Endodermal cell (in vitro differentiated cells): ENCODE measurements at places on chromosomes 6 and 20.

DNA sequence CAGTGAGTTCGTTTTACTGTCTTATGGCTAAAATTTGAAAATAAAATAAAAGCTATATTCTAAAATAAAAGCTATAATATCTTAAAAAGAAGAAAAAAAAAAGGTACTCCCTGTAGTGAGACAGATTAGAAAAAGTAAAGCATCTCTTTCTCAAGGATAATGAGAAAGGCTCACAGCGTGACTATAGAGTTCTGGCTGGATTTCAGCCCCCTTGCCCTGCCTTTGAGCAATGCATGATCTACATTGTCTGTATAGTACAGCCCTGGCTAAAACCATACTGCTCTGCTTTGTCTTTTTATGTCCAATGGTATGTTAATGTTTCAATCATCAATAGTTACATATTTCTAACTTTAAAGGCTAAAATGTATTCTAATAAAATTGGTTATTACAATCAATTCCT is 91.2 kb downstream of the PRSS35 start:
- no peak for DNase-seq
- no peaks in the 10 kb centered on the region for H3K27me3 ChIP-seq
- H3K4me1 ChIP-seq = no peaks in the 10 kb centered on the region
- H3K27ac ChIP-seq = no peak overlapping the region
- H3K4me3 ChIP-seq = no peak overlapping the region
- no peaks in the 10 kb centered on the region for H3K36me3 ChIP-seq

GRCh38 chr6:109595998-109596397 is 95.0 kb downstream of the AK9 start:
- H3K4me3 ChIP-seq = no peak overlapping the region
- peak; percentile 55 for DNase-seq
- no peaks in the 10 kb centered on the region for H3K36me3 ChIP-seq
- H3K27me3 ChIP-seq = no peaks in the 10 kb centered on the region

- H3K36me3 ChIP-seq = no peaks in the 10 kb centered on the region
- no peak for DNase-seq
- no peaks in the 10 kb centered on the region for H3K27me3 ChIP-seq
- no peak overlapping the region for H3K4me3 ChIP-seq
- H3K27ac ChIP-seq = no peak overlapping the region
Observed at GRCh38 chr20:49344975-49345374, 67.1 kb upstream of the ZNFX1 start.

- no peak overlapping the region for H3K27ac ChIP-seq
- H3K36me3 ChIP-seq = no peaks in the 10 kb centered on the region
- H3K27me3 ChIP-seq = no peaks in the 10 kb centered on the region
- no peak for DNase-seq
Observed at GRCh38 chr6:130527173-130527572, 161.4 kb downstream of the TMEM200A start.

GRCh38 chr20:44901974-44902373 is 7.9 kb upstream of the PABPC1L start:
- no peaks in the 10 kb centered on the region for H3K4me1 ChIP-seq
- H3K27ac ChIP-seq = no peak overlapping the region
- peaks cover 72% of the 10 kb centered on the region for H3K36me3 ChIP-seq
- DNase-seq = no peak
- no peaks in the 10 kb centered on the region for H3K27me3 ChIP-seq

DNA sequence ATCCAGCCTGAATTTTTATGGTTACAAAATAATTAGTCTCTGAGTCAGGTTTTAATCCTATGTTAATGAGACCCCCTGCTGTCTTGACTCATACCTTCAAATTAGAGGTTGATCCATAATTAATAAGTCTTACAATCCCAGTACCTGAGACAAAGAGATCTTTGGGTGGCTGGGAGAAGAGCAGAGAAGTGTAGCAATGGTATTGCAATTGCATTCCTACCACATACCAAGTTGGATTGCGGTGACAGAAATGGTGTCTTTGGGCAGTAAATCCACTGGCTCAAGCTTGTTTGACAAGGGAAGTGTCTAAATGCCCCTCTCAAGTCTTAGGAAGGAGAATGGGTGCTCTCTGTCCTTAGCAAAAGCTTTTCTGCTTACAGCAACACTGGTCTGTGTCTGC is 150.4 kb downstream of the BTBD3 start:
- no peaks in the 10 kb centered on the region for H3K36me3 ChIP-seq
- no peak overlapping the region for H3K27ac ChIP-seq
- DNase-seq = peak; percentile 66
- no peaks in the 10 kb centered on the region for H3K4me1 ChIP-seq
- no peaks in the 10 kb centered on the region for H3K27me3 ChIP-seq

- H3K4me3 ChIP-seq = no peak overlapping the region
- peaks cover 5% of the 10 kb centered on the region for H3K4me1 ChIP-seq
- H3K36me3 ChIP-seq = no peaks in the 10 kb centered on the region
- no peak overlapping the region for H3K27ac ChIP-seq
Observed at GRCh38 chr6:157487110-157487773, 106.3 kb downstream of the ZDHHC14 start.

GRCh38 chr6:28142446-28142845 is 763 bp downstream of the ZKSCAN8 start:
- H3K27me3 ChIP-seq = peaks cover 14% of the 10 kb centered on the region
- peak overlapping the region; percentile 97 for H3K4me3 ChIP-seq
- H3K4me1 ChIP-seq = no peaks in the 10 kb centered on the region
- H3K36me3 ChIP-seq = peaks cover 28% of the 10 kb centered on the region

DNA sequence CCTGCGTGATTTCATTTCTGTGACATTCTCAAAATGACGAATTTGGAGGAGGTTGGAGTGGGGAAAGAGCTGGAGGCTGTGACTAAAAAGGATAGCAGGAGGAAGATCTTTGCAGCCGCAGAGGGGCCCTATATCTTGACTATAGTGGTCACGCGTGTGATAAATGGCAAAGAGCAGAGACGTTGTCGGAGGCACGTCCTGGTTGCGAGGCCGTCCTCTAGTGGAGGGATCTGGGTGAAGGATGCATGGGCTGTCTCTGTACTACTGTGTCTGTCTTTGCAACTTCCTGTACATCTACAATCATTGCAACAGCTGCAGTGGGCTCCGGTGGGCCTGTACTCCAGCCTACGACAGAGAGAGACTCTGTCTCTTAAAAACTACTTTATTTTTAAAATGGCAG is 76.6 kb downstream of the YTHDF1 start:
- no peak overlapping the region for H3K27ac ChIP-seq
- H3K36me3 ChIP-seq = no peaks in the 10 kb centered on the region
- DNase-seq = no peak
- peaks cover 5% of the 10 kb centered on the region for H3K27me3 ChIP-seq
- no peaks in the 10 kb centered on the region for H3K4me1 ChIP-seq

DNA sequence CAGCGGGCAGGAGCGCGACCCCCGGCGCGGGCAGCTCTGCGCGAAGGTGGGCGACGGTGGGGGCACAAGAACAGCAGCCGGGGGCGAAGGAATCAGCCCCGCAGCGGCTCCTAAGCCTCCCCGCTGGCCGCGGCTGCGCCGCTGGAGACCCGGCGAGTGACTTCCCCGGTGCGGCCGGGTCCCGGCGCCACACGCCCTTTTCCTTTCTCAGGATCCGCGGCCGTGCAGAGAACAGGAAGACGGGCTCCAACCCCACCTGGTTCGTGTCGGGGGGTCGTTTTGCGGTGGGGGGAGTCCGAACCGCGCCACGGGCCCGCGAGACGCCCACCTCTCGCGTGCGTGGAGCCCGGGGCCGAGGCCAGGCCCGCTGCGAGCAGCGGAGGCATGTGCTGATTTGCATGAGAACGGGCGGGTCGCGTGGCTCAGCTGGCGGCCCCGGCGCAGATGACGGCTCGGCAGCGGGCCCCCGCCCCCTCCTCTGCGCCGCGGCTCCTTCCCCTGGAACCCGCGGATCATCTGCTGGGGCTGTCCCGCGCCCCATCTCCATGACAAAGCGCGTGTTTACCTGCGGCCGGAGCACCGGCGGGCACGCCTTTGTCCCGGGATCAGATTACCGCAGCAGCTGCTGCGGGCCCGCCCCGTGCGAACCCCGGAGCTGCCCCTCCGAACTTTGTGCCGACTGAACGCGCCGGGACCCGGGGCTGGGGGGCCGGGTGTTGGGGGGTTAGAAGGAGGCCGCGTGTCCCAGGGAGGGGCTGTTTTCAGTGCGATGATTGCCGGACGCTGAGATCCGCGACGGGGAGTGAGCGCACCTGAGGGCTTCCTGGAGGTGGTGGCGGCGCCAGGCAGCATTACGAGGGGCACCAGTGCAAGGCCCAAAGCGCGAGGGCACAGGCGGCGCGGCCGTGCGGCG is 4.9 kb upstream of the DLL1 start:
- DNase-seq = peak; percentile 94
- H3K4me3 ChIP-seq = peak overlapping the region; percentile 68
- H3K36me3 ChIP-seq = no peaks in the 10 kb centered on the region
- peak overlapping the region; percentile 96 for H3K27ac ChIP-seq

DNA sequence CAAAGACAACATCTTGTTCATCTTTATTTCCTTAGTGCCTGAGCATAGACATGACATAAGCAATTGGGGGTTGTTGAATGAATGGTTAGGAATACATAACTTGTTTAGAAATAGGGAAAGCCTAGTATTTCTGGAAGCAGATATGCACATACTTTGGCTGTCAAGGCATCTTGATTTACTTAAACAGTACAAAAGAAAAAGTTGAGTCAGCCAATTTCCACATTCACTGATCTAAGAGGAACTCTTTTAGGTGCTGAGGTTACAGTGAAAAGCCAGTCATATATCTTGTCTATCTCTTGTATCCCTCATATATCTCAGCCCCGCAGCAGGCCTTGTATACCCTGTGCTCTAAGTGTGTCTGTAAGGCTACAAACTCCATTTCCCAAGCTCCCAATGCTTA is 11.6 kb downstream of the ZKSCAN4 start:
- H3K4me1 ChIP-seq = peaks cover 10% of the 10 kb centered on the region
- H3K27me3 ChIP-seq = no peaks in the 10 kb centered on the region
- peaks cover 50% of the 10 kb centered on the region for H3K36me3 ChIP-seq
- no peak for DNase-seq
- no peak overlapping the region for H3K4me3 ChIP-seq
- no peak overlapping the region for H3K27ac ChIP-seq

DNA sequence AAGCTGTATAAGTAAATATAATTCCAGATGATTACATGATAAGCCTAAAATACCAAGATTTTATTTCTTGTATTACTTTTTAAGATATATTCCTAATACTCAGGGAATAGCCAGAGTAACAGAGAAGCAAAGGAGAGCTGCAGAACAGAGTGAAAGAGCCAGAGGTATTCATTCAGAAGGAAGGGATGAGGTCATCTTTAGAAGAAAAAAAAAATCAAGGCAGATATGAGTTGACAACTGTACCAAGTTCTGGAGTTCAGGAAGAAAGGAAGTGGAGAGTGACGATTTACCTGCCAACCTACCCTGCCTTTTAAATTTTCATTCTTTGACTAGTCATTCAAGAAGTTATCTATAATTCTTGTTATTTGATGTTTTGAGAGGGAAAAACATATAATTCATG is 28.8 kb upstream of the NHSL1 start:
- H3K27me3 ChIP-seq = no peaks in the 10 kb centered on the region
- peak overlapping the region; percentile 76 for H3K27ac ChIP-seq

DNA sequence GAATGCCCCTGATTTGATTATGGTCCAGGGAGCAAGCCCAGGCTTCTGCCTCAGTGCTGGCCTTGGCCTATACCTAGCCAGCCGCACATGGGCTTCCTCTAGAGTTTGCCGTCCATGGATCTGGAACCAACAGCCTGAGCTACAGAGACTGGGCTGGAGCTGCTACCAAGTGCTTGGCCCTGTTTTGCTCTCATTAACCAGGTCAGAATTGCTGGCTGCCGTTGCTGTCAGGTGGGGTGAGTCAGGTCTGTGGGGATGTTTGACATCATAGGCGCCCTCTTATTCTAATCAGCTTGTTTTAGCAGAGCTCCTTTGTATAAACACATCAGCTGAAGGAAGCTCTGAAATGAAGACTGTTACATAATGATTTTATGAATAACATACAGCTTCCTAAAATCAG is 83.1 kb upstream of the PHACTR2 start:
- peaks cover 8% of the 10 kb centered on the region for H3K4me1 ChIP-seq
- no peaks in the 10 kb centered on the region for H3K36me3 ChIP-seq
- H3K27me3 ChIP-seq = no peaks in the 10 kb centered on the region
- no peak for DNase-seq
- H3K27ac ChIP-seq = no peak overlapping the region

DNA sequence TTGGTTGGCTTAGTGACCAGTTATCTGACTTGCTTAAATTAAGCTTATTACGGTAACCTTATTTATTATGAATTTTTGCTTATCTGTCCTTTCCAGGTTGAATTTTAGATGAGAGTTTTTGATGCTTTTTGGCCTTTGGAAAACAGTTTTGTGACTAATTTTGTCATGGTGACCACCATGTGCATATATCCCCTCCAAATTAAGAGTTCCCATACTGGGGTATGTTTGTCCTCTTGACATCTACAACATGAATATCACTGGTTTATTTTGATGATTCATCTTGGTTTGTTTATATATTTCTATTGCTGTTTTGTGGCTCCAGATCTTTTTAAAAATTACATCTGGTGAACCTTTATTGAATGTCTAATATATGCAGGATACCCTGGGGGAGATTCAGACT is 61.4 kb downstream of the PHF20 start:
- H3K36me3 ChIP-seq = peaks cover 17% of the 10 kb centered on the region
- no peak overlapping the region for H3K27ac ChIP-seq
- DNase-seq = no peak
- H3K4me3 ChIP-seq = no peak overlapping the region
- H3K27me3 ChIP-seq = no peaks in the 10 kb centered on the region
- no peaks in the 10 kb centered on the region for H3K4me1 ChIP-seq

DNA sequence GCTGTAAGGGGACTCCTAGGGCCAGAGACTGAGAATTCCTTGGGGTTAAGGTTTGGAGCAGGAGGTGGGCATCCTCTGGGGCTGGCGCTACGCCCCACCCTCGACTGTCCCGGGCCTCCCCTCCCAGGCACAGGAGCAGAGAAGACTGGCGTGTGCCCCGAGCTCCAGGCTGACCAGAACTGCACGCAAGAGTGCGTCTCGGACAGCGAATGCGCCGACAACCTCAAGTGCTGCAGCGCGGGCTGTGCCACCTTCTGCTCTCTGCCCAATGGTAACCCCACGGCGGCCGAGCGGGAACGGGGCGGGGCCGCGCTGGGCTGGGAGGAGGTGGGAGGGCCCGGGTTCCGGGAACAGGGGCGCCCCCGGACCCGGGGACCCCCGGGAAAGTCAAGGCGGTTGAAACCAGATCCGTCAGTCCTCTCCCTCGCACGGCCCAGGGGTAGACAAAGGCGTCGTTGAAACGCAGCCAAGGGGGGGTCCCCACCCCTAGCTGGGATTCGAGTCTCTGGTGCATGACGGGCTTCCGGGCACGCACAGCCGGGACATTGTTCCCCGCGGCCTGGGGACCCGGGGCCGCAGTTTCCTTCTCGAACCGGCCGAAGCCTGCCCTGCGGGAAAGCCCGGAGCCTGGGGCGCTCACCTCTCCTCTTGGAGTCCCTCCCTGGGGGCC is 844 bp downstream of the WFDC2 start:
- H3K36me3 ChIP-seq = peaks cover 10% of the 10 kb centered on the region
- H3K4me3 ChIP-seq = peak overlapping the region; percentile 84
- H3K4me1 ChIP-seq = peaks cover 7% of the 10 kb centered on the region
- no peak overlapping the region for H3K27ac ChIP-seq
- DNase-seq = peak; percentile 86

DNA sequence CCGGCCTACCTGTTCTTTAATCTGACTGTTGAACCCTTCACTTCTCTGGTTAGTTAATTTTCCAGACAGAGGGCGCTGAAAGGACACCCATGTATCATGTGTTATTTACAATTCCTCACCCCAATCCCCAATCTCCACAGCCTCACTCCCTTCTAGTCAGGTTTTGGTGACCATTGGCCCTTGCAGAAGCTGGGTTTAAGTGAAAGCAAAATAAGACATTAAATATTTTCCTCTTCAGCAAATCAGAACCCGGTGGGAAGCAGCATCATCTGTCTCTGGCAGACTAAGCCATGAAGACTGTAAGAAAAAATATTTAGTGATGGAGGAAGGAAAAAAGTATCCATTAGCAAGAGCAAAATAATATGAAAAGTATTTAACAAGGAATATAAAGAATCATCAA is 9.4 kb upstream of the HLA-DQA1 start:
- H3K36me3 ChIP-seq = no peaks in the 10 kb centered on the region
- H3K4me1 ChIP-seq = no peaks in the 10 kb centered on the region
- no peaks in the 10 kb centered on the region for H3K27me3 ChIP-seq
- H3K27ac ChIP-seq = no peak overlapping the region
- no peak overlapping the region for H3K4me3 ChIP-seq
